ENCODE measurements at places on chromosomes 6 and 20.

DNA sequence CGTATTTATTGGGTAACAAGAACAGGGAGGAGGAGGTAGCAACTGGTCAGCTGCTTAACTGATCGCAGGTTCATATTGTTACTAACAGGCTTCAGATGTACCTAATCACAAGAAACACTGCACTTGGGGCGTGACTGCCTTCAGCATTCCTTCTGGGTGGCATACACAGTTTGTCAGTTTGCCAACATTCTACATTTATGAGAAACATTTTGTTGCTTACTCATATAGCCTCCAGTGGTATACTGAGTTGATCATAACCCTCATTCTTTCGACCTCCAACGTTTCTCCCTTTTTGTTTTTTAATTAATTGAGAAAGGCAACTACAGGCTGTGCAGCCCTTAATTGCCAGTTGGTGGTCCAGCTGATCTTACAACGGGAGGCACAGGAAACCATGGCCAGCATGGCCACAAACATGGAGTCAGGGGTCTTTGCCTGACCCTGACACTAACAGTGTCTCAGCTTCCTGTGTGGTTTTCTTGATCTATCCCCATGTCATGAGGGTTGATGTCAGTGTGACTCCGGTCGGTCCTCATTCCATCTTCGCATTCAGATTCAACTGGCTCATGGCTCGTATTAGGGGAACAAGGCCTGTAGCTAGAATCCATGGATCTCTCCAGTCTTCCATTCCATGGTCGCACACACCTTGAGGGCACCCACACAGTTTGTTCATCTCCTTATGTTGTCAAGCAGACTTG, 9.4 kb downstream of the EPB41L2 start:
- peak; percentile 62 for DNase-seq

GRCh38 chr6:114218437-114219340, 124.1 kb downstream of the HS3ST5 start:
- DNase-seq = no peak

DNA sequence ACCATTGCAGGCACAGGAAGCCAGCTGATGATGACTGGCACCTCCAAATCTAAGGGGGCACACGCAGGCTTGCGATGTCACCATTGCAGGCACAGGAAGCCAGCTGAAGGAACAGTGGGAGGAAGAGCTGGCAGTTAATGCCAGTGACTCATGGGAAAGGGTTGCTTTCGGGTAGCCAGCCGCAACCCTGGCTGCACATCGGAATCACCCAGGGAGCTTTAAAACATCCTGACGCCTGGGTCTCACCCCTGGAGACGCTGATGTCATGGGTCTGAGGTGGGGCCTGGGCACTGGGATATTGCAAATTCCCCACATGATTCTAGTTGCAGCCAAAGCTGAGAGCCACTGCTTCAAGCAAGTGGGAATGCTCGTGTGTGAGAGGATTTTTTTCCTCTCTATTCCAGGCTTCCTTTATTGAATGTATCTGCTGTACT, 16.1 kb upstream of the CCN6 start:
- peak; percentile 91 for DNase-seq

GRCh38 chr6:144595266-144595665, 310.1 kb downstream of the UTRN start:
- no peak for DNase-seq

- DNase-seq = peak; percentile 84
Measured at GRCh38 chr20:49853640-49854039, 41.0 kb downstream of the SLC9A8 start.

DNA sequence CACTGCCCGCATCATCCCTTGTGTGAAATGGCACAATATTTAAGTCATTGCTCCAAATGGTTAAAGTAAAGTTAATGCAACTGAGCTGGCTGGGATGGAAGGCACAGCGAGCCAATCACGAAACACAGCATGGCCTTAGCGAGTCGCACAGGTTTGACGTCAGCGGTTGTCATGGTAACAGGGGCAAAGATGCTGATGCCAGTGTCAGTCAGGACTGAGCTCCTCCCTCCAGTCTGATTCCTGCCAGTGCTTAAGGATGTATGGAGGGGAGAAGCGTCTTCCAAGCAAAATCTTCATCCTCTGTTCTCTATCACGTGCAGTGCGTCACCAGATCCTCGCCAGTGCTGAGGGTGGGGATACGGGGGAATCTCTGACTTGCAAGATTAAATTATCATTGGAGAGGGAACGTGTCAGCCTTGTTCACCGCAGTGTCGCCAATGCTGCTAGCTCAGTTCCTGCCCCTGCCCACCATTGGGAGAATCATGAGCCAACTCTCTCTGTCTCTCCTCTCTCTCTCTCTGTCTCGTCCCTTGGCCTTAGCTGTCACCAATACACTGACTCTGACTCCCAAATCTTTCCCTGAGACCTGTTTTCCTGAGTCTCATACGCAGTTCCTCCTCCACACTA, 24.5 kb downstream of the TSPYL4 start:
- DNase-seq = no peak

DNA sequence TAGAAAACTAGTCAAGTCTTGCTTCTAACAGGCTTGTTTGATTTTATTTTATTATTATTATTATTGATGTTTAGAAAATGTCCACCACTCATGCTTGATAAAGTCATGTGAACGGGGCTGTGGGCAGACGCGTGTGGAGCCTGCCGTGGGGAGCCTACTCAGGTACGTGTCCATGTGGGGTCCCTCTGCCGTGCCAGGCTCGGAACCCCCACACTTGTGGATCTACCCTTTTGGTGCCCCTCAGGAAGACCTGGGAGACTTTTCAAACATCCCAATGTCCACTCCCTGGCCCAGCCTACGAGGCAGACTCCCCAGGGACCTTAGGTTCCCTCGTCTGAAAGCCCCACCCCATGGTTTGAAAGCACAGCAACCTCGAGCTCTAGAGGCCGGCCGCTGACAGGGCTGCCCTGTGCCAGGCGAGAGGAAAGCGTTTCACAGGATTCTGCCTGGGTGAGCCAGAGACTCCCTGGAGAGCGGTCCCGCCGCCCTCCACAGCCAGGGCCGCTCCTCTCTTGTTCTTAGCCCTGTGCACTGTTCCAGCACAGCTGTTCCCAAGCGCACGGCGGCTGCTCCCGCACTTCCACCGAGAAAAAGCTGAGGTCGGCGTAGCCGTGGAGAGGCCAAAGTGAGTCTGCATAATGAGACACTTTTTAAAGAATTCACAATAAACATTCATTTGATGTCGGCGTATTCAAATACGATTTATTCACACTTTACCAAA, 249.7 kb downstream of the TTLL2 start:
- no peak for DNase-seq

- DNase-seq = no peak
Measured at GRCh38 chr20:47389867-47390347, 33.4 kb upstream of the ZMYND8 start.

GRCh38 chr20:9677100-9677623, 161.7 kb downstream of the PAK5 start:
- no peak for DNase-seq

DNA sequence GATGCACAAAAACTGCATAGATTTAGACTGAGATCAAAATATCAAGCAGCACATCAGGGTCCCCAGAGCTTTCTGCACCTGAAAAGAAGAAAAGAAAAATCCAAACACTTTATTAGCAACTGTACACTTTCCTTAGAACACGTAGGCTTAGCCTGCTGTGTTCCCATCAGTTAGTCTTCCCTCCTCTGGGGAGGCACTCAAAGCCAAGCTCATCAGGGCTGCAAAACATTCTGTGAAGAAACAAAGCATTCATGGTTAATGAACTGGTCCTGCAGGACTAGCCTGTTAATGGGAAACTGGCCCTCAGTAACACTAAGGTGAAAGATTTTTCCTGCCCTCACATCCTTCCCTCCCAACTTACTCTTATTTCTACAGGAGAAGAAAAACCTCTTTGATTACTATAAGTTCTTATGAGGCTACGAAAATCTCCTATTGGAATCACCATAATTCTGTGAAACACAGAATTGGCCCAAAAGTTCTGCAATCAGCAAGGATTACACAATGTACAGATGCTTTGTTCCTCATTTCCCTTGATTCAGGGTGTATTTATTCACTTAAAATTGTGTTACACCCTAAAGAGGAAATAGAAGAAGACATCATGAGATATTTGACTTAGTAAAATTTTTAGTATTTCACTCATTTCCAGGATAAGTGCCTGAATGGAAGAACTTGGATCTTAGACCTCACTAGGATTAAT, 901.0 kb upstream of the MAP3K7 start:
- no peak for DNase-seq

- DNase-seq = no peak
Measured at GRCh38 chr6:40856271-40856670, 182.8 kb downstream of the UNC5CL start.

DNA sequence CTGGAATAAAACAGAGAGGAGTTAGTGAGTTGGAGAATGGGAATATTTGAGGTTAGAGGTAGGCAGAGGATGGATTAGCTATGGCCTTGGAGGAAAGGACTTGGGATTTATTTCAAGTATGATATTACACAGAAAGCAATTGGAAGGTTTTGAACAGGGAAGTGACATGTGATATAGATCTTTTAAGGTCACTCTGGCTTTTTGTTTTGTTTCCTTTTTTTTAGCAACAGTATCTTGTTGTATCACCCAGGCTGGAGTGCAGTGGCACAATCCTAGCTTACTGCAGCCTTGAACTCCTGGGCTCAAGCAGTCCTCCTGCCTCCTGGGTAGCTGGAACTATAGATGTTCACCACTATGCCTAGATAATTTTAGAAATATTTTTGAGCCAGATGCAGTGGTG, 190.3 kb downstream of the UTRN start:
- no peak for DNase-seq

- DNase-seq = no peak
Measured at GRCh38 chr6:33692760-33693158, 18.7 kb downstream of the UQCC2 start.

- peak; percentile 76 for DNase-seq
Measured at GRCh38 chr6:140921366-140922226, 1211.1 kb upstream of the GJE1 start.

DNA sequence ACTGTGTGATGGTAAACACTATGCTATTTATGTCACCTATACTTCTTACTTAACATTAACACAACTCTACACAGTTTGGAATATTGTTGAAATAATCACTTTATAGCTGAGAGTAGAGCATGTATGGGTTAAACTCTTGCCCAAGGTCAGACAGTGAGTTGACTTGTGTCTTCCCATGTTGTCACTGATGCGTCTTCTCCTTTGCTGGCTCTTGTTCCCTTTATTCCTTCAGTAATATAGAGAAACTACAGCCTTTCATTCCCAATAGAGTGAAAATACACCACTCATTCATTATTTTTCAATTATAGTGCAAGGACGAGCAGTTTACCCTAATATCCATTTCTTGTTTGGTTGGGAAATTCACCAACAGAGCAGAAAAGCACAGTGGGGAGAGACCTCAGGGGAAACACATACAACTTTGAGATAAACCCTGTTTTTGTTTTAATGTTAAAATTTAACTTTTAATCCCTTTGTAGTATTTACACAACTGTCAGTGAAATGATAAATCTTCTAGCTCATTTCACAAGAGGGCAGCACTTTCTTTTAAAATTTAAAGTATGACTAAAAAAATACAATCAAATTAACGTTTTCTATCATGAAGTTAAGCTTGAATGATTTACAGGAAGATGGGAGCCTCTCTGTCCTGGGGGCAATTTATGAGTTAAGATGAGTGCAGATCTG, 363.0 kb downstream of the UTRN start:
- no peak for DNase-seq

DNA sequence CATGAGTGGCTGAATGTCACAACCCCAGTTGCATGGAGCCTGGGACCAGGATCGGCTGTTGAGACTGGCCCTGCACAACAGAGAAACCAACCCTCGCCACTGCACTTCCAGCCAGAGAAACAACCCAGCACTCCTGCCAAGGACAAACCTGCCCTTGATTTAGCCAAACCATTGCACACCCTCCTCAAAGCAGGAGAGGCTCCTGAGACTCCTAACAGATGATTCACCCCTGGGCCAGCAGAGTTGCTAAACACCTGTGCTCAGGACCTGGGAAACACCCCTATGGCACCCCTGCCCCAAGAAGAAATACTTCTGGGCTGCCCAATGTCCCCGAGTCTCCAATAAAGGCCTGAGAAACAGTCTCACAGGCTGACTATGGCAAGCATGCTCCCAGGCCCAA, 17.8 kb downstream of the WDR27 start:
- DNase-seq = no peak

DNA sequence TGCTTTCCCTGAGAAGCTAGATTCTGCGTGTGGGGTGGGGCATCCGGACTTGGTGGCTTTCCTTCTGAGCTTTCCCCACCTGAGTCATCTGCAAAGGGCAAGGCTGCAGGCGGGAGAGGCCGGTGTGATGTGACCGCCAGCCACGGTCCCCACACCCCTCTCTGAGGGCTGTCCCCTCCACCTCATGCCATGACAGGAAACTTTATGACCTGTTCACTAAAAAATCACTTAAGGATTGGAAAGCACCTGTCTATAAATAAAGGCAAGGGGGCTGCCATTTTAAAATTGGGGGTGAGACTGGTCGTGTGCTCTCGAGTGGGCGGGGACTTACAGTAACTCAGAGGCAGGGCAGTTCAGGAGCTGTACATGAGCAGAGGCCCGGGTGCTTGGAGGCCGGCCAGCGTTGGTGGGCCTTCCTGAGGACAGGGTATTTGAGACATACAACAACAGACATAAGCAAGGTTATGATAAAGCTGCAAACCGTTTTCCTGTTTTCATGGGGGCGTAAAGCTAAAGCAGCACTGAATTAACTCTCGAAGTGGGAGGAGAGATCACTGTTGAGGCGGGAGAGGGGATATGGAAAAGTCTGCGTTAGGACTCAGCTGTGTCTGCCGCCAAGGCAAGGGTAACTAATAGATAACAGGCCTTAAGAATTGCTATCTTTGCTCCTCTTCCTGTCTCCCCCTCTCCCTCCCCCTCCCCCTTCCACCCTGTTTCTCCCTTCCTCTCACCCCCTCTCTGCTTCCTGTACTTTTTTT, 16.1 kb upstream of the SERPINB1 start:
- DNase-seq = peak; percentile 84

GRCh38 chr20:59043698-59044097, 1.1 kb upstream of the PRELID3B start:
- no peak for DNase-seq

DNA sequence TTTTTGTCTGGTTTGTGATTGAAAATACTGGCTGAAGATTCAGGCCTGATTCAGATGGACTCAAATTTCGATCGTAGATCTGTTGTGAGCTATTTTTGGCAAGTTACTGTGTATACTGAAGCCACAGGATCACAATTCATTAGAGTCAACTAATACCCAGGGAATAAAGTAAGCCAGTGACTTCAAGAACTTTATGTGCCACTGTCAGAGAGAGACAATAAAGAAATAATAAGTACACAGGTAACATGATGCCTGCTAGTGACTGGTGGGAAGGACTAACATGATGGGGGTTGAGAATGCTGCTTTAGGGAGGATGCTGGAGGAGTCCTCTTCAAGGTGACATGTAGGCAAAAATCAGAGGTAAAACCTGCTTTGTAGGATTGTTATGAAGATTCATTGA, 215.9 kb downstream of the DOK5 start:
- no peak for DNase-seq

- no peak for DNase-seq
Measured at GRCh38 chr20:44805335-44805978, 4.9 kb downstream of the RIMS4 start.

DNA sequence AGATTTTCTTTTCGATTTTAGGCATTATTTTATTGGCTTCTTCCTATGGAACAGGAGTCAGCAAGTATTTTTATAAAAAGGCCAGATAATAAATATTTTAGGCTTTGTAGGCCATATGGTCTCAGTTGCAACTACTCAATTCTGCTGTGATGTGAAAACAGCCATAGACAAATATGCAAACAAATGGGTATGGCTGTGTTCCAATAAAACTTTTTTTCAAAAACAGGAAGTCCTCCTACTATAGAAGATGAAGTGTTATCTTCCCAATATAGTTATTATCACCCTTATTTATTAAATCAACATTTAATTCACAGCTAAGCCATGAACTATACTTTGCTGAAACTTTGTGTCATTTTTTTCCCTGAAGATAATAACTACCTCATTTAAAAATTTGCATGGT, 57.2 kb downstream of the CHD6 start:
- no peak for DNase-seq
